Germinal center (tissue), 1 donor: ENCODE measurements at places on chromosomes 1 and 21.

DNA sequence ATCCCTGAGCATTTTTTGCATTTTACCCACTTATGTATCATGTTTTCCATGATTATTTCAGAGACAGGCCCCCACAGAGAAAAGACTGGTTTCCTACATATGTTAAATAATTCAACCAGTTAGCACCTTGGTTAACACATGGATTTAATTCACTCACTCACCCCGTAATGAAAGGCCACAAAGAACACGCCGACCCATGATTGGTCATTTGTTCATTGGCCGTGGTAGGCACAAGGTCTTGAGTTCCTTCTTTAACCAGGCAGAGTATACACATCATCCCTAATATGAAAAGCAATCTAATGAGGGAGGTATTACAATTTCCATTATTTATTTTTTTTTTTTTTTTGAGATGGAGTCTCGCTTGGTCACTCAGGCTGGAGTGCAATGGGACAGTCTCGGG lies 50.6 kb downstream of the RPS6KA1 start:
- no peak for DNase-seq

DNA sequence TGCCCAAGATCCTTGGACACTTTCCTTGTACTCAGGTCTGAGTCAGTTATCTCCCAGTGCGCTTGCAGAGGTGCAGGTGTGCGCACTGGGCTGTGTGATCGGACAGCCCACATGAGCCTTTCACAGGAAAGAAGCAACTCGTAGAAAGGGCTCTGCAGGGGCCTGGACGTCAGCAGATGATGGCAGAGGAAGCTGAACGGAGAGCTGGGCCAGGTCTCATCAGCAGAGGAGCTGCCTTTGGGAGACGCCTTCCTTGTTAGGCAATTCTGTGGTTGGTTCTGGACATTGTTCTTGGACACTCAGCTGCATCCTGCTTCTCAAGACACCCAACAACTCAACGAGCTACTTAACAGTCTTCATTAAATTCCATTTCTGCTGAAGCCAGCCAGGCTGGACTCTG lies 7.5 kb upstream of the PROK1 start:
- DNase-seq = no peak

GRCh38 chr1:74356493-74356892 lies 121.3 kb downstream of the TNNI3K start:
- DNase-seq = no peak

- DNase-seq = no peak
These were observed 219.3 kb downstream of the PLPP3 start for GRCh38 chr1:56360021-56360420.

- DNase-seq = no peak
These were observed 410.1 kb downstream of the BRINP3 start for GRCh38 chr1:190067592-190067991.

DNA sequence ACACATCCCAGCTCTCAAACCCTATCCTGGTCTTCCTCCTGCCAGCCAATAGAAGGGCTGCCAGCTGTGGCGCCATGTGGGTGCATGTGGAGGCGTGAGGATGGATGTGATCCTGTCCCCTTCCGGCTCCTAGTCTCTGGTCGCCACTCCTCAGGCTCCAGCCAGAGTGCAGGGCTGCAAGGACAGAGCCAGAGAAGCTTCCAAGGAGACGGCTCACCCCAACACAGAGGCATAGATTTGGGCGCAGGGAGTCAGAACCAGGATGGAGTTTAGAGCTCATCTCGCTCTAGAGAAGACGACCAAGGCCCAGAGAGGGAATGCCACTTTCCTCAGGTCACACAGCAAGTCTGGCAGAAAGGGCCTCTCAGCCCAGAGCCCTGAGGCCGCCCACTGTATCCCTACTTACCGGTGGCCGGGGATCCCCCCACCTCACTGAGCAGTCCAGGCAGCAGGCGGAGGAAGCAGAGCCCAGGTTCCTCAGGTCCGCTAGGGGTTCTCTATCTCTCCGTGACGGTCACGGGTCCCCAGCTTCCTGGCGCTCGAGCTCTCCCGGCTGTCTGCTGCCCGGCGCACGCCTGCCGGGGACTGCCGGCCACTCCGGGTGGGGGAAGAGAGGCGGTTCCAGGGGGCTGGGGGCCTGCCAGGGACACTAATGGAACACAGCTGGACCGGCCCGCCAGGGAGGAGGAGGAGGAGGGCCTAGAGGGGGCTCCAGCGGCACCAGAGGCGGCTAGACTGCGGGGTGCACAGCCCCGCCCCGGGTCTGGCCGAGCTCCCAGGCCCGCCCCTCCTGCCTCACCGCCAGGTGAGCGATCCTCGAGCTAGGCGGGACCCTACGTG lies at the start of gene COL16A1:
COL16A1 (minus strand) TSS at position 587 of the 840 bp plus-strand sequence. CDS start 1,824 bp downstream, outside the sequence.
- DNase-seq = peak; percentile 24

GRCh38 chr21:26405071-26405470 lies 168.0 kb downstream of the CYYR1 start:
- no peak for DNase-seq

- no peak for DNase-seq
These were observed at the start of gene TFF1 for GRCh38 chr21:42366292-42367010. Gene TFF1, minus strand, starts transcription at chr21:42366535. Its CDS starts 40 bp downstream, at chr21:42366495.

GRCh38 chr21:42747276-42747701 lies 93.9 kb downstream of the PDE9A start:
- no peak for DNase-seq

- DNase-seq = no peak
These were observed 53.8 kb downstream of the TRIM11 start for GRCh38 chr1:228352677-228353481.

DNA sequence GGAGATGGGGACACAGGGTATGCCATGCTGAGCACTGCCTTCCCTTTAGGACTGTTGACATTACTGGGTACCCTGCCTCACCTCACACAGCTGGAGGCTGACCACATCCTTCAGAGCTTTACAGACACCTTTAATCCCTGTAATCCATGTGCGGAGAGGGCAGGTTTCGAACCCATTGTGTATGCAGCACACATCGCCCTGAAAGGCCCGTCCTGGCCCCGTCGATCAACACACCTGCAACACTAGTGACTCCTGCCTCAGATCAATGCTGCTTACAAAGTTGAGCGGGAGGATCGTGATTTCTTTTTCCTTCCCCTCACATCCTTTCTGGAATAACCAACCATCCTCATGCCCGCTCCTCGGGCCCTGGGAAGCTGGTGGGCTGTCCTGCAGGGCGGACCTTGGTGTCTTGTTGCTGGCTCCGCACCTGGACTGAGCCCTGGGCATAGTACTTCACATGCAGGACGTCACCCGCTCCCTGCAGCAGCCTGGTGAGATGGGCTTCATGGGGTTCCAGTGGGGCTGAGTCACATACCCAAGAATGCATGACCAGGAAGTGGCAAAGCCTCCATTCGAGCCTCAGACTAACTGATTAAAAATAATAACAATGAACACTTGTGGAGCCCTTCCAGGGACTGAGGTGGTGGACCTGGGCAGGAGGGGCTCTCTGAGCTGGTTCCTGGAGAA lies 403.6 kb downstream of the PTPRU start:
- no peak for DNase-seq

- DNase-seq = no peak
These were observed 26.2 kb downstream of the DMAP1 start for GRCh38 chr1:44239331-44239960.

DNA sequence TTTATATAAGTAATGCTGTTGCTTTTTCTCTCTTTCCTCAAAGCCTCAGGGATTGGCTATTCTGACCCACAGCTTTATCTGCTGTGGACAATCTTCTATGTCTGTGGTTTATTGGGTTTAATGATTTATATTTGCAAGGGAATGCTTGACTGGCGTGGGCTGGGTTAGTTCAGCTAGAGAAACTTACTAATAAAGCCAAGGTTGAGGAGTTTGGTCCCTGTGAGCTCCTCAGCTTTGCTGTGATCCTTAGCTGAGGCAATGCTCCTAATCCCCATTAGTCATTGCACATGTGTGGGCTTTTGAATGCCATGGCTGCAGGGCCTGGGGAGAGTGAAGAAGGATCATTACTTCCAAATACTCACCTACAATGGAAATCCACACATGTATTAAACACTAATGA lies 179.3 kb downstream of the ZNF326 start:
- DNase-seq = no peak

DNA sequence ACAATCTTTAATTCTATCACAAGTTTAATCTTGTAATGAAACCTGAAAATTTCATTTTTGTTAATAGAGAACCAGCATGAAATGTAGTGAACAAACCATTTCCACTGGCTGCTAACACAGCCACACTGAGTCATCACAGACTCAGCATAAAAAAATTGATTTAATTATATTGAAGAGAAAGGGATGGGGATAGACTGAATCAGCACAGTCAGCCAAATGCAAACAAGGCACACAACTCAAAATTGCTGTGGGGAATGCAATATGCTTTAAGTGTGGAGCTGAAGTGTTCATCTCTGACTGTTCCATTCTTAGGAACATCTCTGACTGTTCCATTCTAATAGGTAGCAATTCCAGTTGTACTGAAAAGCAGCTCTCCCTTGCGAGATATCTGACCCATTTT lies 299.8 kb downstream of the MRPL39 start:
- DNase-seq = no peak

GRCh38 chr1:89104687-89105086 lies 21.2 kb downstream of the GBP2 start:
- DNase-seq = no peak

DNA sequence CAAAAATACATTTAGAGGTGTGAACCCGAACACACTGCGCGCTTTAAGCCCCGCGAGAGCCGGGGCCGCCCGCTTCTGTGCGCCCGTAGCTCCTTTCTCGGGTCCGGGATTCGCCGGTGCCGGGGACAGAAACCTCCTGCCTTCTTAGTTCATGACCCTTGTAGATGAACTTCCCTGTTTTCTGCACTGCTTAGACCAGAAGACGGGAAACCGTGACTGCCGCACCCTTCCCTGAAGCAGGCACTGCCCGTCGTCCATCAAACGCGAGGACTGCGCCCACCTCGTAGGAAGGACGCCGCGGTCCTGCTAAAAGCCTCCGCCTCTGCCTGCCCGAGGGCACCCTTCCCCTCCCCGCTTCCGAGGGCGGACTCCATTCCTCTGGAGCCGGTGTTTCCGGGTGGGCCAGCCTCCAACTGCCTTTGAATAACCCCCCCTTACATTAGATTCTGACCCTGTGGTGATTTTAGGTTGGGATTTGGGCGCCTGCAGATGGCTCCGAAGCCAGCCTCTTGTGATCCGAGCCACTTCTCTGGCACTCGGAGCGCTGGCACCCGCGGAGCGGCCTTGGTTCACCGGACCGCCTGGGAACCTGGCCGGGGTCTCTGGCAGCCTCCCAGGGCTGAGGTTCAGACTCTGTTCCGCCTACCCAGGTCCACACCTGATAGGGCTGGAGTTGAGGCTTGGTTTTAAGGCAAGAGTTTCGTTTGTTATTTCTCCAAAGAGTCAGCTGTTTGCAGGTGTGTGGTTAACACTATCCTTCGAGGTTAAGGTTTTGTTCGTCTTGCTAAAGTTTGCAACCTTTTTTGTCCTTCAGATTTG lies 1.2 kb upstream of the PTTG1IP start:
- DNase-seq = peak; percentile 34

GRCh38 chr1:100622037-100622436 lies 84.1 kb downstream of the GPR88 start:
- DNase-seq = no peak
